ENCODE measurements at places on chromosomes 6 and 20.
A peak's percentile ranks its signal among the peaks of the same experiment; 100 is the strongest.

GRCh38 chr6:142833054-142833453, 111.9 kb downstream of the HIVEP2 start:
- no peak for DNase-seq

DNA sequence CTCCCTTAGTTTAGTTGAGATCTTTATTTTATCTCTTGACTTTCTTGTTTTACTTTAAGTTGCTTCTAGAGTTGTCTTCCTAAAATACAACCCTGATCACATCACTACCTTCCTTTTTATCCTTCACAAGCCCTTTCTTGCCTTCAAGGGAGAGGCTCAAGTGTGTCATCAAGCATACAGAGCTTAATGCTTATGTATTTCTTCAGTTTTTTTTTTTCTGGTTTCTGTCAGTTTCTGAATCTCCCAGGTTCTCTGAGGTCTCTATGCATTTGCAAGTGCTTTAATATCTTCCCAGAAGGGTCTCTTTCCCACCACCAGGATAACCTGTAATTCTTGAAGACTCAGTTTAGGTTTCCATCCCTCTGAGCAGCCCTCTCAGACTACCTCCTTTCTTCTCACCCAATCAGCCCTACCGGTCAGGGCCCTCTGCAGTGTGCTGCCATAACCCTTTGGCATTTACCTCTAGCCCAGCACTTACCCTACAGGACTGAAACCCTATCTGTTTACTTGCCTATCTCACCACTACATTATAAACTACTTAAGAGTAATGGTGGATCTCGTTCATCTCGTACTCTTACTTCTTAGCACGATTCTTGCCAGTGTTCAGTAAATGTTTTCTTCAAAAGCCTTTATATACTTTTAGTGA, 36.9 kb downstream of the EYA4 start:
- DNase-seq, result no peak

GRCh38 chr6:85490516-85491248, 40.8 kb downstream of the NT5E start:
- DNase-seq, result no peak

GRCh38 chr6:151095538-151096254, 144.1 kb upstream of the AKAP12 start:
- DNase-seq, result no peak

DNA sequence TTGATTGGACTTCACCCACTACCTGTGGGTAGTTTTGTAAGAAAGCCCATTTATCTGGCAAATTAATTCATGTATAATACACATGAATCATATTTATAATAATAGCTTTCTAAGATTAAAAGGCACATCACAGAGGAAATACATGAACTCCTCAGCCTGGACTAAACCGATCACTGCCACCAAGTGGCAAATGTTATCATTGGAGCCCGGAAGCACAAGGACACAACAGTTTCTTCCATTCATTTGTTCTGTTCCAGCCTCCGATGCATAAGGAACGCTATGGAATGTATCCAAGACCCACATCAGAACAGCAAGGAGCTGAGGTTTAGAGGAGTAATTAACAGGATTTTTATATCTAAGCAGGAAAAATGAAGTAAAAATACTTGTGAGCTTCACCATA, 13.9 kb upstream of the IPCEF1 start:
- no peak for DNase-seq

GRCh38 chr6:56393615-56394612, 146.5 kb upstream of the COL21A1 start:
- DNase-seq, result no peak

- DNase-seq, result no peak
These were observed 206.0 kb downstream of the ERMARD start for GRCh38 chr6:169957351-169957963.

DNA sequence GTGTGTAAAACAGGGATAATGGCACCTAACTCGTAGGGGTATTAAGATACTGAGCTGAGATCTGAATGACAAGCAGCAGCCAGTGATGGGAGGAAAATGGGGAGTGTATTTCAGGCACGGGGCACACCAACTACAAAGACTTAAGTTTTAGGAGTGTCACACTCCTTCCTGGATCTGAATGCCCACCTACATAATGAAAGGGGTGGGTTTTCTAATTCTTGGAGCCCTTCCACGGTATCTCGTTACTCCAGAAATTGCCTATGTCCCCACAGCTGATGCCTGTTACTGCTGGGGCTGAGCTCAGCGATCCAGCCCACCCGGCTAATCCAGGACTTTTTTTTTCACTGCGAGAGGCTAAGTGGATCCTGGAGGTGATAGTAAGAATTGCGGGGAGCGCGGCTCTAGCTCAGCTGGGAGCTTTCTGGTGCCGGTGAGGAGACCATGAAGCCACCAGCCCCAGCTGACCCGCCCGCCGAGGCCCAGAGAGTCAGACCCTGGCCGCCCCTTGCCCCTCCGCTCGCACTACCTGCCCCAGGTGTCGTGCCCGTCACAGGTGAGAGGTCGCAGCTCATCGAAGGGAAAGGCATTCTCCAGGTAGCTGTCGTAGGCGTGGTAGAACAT, 727 bp downstream of the EDEM2 start:
- peak; percentile 13 for DNase-seq

DNA sequence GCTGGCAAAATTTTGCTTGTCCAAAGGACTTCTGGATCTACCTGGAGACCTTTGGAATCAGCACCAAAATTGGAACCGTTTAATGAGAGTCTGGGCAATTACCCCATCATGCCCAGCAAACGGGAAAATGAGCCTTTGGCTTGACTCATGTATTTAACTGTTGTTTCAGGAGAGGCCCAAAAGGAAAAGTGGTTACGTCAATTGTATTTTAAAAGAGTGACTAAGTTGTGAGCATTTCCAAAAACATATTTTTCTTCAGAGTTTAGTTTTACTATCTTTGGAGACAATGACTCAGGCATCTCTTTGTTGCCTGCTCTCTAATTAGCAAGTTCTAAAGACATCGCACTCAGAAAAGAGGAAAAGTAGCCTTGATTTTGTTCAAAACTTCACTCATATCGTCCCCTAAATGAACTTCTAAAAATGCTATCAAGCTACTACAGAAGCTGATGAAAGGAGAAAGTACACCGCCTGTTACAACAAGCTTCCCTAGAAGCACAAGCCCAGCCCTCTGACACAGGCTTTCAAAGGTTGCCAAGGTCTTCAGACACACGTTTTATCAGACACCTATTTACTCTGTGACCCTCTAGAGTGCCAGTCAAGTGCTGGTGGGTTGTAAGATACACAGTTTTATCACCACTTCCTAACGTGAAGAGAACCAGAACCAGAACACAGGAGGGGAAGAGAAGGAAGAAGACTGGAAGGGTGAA, 146.2 kb downstream of the TBX18 start:
- no peak for DNase-seq

GRCh38 chr6:31152781-31153180, 4.8 kb downstream of the CCHCR1 start:
- DNase-seq, result no peak

GRCh38 chr20:43863330-43863729, 51.3 kb upstream of the TOX2 start:
- no peak for DNase-seq

GRCh38 chr6:8434727-8435092, 635 bp downstream of the SLC35B3 start:
- no peak for DNase-seq

DNA sequence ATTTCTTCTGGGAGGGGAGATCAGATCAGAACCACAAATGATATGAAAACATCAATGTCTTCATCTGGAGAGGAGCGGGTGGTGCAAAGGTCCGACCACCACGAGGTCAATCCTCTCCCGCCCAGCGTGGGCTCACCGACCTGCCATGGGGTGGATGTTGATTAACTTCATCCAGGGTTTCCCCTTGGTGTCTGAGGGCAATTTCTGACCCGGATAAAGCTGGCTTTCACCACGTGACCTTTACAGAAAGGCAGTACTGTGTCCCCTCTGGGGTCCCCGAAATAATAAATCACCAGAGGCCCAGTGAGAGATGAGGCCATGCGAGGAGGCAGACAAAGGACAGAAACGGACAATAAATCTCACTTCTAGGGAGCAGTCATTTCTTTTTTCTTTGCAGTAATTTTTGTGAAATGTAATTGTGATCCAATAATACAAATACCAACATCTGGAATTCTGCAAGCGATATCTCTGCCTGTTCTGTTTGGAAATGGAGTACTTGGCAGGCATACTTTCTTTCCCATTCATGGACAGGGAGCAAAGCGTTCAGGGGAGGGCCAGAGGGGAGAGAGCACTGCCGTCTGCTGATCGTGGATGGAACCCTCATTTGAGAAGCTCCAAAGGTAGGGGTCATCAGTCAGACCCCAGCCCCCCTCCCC, 55.1 kb upstream of the APCDD1L start:
- no peak for DNase-seq

- DNase-seq, result no peak
These were observed 94.0 kb downstream of the ADGRG6 start for GRCh38 chr6:142395768-142396231.

DNA sequence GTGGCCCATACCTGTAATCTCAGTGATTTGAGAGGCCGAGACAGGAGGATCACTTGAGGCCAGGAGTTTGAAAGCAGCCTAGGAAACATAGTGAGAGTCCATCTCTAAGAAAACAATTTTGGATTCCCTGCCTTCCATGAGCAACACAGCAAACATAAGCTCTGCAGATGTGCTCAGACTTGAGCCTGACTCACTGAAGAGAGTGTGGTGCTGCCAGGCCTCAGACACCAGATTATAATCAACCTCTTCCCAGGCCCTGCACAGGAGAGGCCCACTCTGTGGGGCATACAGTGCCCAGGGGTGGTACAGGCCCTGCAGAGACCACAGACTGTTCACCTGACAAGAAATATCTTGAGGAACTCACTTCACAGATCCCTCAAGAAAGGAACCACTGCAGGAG, 19.9 kb downstream of the HLA-DPB1 start:
- DNase-seq, result no peak

DNA sequence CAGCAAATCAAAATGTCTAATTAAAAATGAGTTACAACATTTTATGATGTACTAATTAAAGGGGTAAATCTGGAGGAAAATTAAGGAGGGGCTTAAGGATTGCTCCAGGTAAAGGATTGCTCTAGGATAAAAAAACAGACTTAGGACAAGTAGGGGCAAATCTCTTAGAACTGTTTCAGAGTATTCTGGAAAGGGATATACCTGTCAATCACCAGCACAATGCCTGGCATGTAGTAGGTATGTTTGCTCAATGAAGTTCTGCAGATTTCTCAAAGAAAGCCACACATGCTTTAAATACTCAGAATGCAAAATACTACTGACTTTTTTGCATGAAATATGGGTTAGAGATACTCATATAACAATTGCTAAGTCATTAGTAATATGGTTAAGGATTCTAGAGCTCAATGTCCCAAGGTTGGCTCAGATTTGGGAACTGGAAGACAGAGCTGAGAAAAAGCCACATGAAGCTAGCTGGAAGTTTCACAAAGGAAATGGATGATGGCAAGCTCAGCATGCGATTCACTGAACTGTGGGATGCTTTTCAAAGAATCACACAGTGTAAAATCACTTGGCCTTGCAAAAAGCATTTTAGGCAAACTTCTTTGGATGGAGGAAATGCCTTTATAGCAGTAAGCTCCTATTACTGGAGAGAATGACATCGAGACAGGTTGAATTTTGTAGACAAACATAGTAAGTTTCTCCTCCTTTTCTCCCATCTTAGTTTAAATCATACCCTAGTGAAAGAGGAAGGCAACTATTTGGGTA, 72.8 kb downstream of the MAP3K5 start:
- no peak for DNase-seq

GRCh38 chr6:132247381-132248159, 153.7 kb downstream of the MOXD1 start:
- DNase-seq, result no peak

- DNase-seq, result no peak
These were observed 2.6 kb upstream of the CENPW start for GRCh38 chr6:126337323-126337722.

DNA sequence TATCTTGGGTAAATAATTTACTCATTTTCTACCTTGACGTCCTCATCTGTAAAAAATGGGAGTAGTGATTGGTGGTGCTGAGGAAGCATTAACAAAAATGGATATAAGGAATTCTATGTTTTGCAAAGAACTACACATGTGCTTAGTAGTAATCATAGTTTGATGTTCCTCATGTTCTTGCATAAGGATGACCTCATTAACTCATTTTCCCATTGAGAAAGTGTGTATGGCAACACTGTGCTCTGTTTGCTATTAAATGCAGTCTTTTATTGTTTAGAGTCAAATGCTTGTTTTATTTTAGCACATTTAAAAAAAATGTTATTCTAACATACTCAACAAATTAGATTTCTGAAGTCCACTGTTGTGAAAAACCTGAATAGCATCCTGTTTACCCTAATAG, 211.2 kb upstream of the RSPO3 start:
- no peak for DNase-seq

GRCh38 chr6:80907831-80908230, 801.4 kb downstream of the BCKDHB start:
- DNase-seq, result no peak

DNA sequence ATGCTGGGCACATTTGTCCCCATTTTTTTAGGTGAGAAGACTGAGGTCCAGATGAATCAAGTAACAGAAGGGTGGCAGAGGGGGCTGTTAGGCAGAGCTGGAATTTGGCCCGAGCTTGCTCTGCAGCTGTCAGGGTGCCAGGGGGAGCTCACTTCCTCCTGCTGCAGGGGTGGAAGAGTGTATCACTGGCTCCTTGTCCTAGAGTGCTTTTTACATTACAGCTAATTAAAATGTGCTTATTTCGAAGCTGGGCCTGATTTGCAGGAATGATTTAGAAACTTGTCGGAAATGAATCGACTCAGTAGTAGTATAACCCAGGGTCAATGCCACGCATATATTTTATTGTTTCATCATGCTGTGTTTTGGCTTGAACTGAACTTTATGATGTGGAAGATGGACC, 11.1 kb downstream of the TOX2 start:
- no peak for DNase-seq

- no peak for DNase-seq
These were observed 202.5 kb downstream of the TBC1D7 start for GRCh38 chr6:13125841-13126240.

DNA sequence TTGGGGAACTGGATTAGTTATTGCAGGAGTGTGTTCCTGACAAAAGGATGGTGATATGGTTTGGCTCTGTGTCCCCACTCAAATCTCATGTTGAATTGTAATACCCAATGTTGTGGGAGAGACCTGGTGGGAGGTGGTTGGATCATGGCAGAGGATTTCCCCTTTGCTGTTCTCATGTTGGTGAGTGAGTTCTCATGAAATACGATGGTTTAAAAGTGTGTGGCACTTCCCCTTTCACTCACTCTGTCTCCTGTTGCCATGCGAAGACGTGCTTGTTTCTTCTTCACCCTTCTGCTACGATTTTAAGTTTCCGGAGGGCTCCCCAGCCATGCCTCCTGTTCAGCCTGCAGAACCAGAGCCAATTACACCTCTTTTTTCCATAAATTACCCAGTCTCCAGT, 16.2 kb upstream of the TREM1 start:
- no peak for DNase-seq

GRCh38 chr6:85033547-85033946, 269.1 kb upstream of the TBX18 start:
- DNase-seq, result no peak

DNA sequence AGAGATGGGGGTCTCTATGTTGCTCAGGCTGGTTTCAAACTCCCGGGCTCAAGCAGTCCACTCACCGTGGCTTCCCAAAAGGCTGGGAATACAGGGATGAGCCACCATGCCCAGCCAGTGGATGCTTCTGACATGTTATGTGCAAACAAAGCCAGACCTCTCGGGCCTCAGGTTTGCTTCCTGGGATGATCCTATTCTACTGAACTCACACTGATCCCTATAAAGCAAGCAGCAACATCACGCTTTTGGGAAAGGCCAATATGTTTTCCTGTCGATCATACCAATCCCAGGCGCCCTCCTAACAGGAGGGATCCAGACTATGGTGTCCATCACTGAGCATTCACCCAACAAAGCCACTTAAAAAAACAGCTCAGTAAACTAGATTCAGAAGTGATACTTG, 60.2 kb downstream of the CSE1L start:
- DNase-seq, result no peak

GRCh38 chr6:16472349-16473069, 234.1 kb downstream of the GMPR start:
- DNase-seq, result no peak

Data from T-helper 1 cell (primary cell).